ENCODE measurements at places on chromosomes 7 and 10. TPM values are rescaled to one million over a fixed set of nuclear protein-coding genes. Genes with fewer than 3 reads are reported as not detected.

Gene JAZF1
- total RNA-seq: 59.6 TPM

Gene C10orf90
- 1.1 TPM for total RNA-seq

Gene IGF2BP3
- total RNA-seq: under 0.01 TPM

Gene CDNF
- total RNA-seq: 2.9 TPM

Gene SPDYE18
- total RNA-seq: 1.2 TPM

Gene MYO1G
- 1.1 TPM for total RNA-seq

Gene INTS15
- total RNA-seq: 16.3 TPM

Gene UPK3B
- total RNA-seq: 0.27 TPM

Gene ENKUR
- total RNA-seq: not detected

Gene ENTPD7
- 4.3 TPM for total RNA-seq

DNA sequence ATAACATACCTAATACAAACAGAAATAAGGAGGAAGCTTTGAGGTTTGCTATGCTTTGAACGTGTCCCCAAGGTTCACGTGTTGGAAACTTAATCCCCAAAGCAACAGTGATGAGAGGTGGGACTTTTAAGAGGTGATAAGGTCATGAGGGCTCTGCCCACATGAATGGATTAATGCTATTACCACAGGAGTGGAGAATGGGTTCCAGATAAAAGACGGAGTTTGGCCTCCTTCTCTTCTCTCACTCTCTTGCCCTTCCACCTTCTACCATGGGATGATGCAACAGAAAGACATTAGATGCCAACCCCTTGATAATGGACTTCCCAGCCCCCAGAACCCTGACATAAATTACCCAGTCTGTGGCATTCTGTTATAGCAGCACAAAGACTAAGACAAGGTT lies 9.6 kb downstream of the ITGB1 start:
- no peak for DNase-seq

GRCh38 chr10:33211106-33211878 lies 123.2 kb downstream of the NRP1 start:
- peak; percentile 78 for DNase-seq

GRCh38 chr7:82317257-82317721 lies 126.3 kb downstream of the CACNA2D1 start:
- no peak for DNase-seq

GRCh38 chr7:83985821-83986220 lies 208.8 kb downstream of the SEMA3A start:
- DNase-seq: no peak

DNA sequence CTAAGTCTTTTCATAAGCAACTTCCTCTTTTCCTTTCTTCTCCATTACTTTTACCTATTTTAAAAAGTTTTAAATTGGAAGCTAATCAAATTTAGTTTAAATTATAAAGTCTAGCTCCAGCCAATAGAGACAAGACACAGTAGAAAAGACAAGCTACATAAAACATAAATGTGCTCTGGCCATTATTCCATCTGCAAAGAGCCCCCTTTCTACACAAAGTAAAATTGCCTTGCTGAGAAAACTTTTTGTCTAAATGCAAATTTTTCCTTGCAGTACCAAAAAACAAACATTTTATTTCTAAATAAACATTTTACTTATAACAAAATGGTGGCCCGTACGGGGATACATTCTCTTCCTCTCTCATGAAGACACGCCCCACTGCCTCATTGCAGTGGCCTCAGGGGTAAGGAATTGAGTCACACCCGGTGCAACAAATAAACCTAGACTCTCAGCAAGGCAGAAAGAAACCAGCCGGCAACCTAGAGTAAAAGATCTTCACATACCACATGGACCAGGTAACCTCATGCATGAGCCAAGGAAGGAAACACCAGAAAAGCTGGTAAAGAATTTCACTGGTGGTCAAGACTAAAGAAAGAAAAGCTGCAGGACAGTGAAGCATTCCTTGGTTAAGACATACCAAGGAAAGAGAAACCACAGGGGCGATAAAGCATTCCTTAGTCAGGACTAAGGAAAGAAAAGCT lies 71.6 kb upstream of the ZNF746 start:
- DNase-seq: no peak

- no peak for DNase-seq
Measured at GRCh38 chr10:99337901-99338300, 8.7 kb downstream of the CNNM1 start.

DNA sequence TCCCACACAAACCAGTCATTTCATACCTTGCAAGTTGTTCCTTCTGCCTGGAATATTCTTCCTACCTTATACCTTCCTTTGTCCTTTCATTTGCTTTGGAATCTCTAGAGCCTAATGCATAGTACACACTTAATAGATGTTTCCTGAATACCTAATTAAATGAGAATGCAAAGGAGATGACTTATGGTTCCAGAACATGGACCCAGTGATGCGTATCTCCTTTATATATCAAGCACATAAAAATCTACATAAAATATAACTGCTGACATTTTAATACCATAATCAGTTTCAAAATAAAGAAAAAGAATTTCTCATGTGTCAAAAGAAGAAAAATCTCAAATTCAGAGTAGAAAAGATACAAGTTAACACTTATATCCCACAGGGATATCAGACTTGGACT lies 110.6 kb upstream of the ASAH2 start:
- DNase-seq: no peak

DNA sequence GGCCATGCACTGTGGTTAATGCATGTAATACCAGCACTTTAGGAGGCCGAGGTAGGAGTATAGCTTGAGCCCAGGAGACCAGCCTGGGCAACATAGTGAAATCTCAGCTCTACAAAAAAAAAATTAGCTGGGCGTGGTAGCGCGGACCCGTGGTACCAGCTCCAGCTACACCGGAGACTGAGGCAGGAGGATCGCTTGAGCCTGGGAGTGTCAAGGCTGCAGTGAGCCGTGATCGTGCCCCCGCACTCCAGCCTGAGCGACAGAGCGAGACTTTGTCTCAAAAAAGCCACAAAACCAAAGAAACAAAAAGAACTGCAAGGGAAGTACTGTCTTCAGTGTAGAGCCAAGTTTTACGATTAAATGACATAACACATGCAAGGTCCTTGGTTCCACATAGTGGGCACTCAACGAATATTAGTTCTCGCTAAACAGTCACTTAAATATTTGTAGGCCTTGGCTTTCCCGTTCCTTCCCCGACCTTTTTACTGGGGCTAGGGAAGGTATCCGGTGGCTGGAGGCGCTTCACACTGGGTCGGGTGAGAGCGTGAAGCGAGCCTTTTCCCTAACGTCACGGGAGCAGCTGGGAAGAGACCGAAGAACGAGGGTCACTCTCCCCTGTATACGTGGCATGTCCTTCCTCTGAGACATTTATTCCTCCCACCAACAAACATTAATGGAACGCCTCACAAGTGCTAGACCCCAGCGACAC lies 993 bp upstream of the SND1 start:
- DNase-seq: peak; percentile 70

DNA sequence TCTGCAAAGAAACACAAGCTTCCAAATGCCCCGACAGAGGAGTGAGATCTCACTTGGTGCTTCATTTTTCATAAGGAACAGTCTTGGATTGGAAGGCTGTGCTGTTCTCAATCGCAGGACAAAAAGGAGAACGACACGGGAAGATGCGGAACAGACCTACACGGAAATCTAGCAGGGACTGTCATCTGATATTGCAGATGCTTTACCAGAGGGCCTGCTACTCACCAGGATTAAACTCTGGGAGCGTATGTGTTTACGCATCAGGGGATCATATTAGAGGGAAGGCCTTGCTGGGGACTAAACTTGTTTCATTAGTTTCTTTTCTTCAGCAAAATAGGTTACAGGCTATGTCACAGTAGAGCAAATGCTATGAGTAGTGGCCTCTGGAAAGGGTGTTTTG lies 82.8 kb upstream of the EEPD1 start:
- DNase-seq: peak; percentile 2

DNA sequence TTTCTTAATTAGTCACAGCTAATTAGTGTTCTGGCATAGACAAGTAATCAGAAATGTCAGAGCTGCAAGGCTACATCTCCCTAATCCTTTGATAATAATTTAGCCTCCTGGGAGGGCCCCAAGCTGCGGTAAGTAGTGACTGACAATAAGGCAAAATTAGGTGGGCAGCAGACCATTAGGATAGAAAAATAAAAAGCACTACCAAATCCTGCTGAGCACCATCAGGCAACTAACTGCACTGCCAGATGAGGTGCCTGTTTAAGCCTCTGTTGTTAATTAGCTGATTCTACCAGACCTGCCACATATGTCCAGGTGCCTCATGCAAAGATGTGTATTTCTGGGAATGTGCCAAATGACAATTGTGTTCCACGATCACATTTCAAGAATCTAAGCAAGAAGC lies 32.5 kb upstream of the FEZF1 start:
- DNase-seq: no peak

DNA sequence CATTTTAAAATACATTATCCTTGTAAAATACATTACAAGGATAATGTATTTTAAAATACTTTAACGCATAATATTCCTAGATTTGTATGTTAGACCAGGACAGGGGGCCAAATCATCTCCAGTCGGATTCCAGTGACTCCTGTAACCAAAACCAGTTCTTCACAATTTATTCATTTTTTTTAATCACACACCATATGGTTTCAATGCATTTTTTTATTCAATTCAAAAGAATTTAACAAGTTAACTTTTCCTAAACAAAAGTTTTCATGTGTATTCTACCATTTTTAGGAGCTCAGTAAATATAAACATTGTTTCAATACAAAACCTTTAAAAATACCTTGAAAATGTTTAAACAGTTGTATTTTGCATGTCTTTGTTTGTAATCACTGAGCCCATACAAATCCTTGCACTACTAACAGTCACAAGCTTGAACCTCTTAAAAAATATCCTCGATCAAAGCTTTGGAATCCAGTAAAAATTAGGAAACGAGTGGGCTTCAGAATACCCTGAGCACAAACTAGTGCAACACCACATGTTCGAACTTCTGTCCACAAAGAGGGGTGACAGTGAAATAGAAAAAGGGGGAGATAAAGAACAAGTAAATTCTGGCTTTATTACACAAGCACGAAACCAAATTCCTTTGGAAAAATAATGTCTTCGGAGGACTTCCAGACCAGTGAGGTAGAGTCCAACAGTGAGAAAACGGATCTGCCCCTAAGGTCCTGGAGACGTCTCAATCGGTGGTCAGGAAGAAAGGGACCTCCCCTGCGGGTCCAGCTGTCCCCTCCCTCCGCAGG lies 1.6 kb downstream of the CCDC71L start:
- no peak for DNase-seq

DNA sequence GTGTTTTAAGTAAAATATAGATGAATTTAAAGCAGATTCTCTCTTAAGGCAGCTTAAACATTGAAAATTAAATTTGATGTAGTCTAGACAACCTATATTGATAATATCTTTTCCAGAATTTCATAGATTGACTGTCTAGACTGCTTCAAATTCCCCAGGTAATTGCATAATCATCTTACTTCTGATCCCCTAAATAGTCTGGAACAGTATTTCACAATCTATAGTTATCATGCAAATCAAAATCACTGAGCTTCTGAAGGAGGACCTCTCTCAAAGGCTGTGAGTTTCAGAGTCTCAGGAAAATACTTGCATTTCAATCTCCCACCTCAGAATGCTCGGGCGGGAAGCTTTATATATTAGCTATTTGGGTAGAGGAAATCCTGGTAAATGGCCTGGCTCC lies 87.3 kb downstream of the SEMA3A start:
- no peak for DNase-seq

- no peak for DNase-seq
Measured at GRCh38 chr7:41573015-41573414, 129.9 kb downstream of the INHBA start.

DNA sequence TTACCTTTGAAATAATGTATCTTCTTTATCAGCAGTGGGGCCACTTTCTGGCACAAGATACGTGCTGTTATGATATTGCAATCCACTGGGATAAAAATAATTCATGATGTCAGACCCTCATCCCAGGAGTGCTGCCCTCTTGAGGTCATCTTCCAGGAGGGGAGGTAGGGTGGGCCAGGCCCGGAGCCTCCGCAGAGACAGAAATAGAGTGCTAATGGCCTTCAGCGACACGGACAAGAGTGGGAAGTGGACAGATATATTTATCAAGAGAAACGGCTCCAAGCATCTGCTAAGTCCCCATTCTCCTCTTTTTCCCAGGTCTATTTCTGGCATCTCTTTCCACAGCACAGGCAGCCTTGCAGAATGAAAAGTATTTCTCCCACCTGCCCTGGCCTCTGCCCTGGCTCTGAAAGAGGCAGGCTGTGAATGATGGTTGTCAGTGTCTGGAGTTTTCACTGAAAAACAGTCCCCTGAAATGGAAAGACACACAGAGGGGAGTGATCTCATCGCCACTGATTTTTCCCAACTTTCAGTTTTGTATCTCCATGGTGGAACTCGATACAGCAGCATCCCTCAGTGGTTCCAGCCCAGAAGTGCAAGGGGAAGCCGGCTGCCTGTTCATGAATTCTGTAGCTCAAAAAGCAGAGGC lies 251.7 kb upstream of the MYO3A start:
- DNase-seq: no peak

GRCh38 chr7:39667341-39667923 lies 44.1 kb downstream of the RALA start:
- no peak for DNase-seq

Measured in sigmoid colon (tissue), 7 donors.